ENCODE measurements at places on chromosomes 5 and 9.

DNA sequence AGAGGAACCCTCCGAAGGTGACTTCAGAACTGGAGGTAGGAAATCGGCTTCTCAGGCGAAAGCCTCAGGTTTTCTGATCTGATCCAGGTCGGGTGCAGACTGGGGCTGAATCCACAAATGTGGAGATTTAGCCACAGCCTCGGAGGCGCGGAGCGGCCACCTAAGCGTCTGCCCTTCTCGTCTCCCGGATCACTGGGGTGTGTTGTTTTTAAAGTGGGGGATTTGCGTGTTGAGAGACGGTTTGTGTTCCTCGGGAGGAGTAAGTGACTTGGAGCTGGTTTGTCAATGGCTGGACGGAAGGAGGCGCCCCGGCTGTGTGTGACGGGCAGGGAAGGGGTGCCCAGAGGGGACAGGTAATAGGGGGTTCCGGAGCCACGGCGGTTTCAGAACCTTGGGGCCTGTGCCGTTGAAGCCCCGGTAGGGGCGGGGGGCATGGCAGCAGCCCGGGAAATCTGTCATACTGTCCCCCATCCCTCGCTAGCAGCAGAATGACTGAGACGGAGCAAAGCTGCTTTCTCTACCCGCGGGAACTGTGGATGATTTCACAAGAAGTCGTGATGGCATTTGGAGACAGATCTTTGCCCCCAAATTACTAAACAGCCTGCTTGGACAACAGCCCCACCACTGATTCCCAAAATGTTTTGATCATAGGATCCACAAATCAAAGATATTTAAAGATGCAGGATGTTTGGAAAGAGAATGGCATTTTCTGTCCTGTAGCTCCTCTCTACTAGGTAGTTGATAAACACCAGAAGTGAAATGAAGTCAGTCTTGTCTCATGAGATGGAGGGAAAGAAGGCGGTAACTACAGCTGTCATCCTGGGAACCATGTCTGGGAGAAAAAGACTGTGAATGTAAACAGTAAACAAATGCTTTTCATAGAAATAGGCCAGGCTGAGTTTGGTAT lies 216.5 kb downstream of the PDZD2 start:
- no peak for DNase-seq

- no peak for DNase-seq
Measured at GRCh38 chr5:164951570-164951969, 1446.2 kb downstream of the MAT2B start.

DNA sequence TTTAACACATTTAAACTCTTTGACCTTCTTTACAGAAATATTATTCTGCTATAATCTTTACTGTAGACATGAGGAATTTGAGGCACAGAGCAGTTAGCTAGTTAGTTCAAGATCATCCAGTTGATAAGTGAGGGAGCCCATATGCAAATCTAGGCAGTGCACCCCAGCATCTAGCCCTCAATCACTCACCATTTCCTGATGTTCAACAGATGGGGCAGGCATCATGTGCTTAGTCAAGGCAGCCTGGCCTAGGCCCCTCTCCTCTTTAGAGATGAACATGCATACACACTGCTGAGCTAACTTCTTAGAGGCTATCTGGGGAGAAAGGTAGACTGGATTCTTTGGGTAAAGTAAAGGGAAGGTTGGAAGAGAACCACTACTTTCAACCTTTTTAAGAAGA lies 206.8 kb upstream of the SLC24A2 start:
- no peak for DNase-seq

GRCh38 chr5:107011605-107012004 lies 659.1 kb downstream of the EFNA5 start:
- no peak for DNase-seq

DNA sequence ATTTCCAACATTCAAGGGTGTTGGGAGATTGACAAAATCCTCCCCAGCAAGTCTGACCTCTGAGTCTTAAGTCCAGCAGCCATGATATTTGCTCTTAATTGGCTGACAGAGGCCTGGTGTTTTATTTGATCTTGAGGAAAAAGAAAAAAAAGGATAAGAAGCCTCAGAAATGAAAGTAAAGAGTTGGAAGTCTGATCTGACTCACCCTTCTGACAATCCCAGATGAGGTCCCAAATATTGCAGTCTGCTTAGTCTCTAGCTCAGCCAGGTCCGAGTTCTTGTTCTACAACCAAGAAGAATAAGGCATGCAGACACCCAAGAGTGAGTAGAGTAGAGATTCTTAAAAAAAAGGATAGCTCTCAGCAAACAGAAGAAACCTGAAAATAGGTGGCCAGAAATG lies 632.5 kb upstream of the ST8SIA4 start:
- DNase-seq, result no peak

GRCh38 chr9:111158363-111158762 lies 120.1 kb upstream of the LPAR1 start:
- DNase-seq, result no peak

DNA sequence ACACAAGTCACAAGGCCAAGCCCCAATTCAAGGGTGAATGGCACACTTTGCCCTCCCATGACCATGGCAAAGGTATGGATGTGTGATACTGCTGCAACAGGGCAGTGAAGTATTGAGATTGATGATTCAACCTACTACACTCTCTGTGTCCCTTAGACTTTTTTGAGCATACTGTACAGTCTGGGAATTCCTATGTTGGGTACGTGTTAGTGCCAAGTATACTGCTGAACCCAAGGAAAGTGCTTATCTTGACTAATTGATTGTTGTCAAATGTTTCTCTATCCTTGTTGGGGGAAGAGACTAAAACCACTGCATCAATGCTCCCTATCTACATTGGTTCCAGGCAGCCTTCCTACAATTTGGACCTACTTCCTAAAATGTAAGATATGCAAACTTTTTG lies 93.7 kb downstream of the NDFIP1 start:
- DNase-seq, result no peak

DNA sequence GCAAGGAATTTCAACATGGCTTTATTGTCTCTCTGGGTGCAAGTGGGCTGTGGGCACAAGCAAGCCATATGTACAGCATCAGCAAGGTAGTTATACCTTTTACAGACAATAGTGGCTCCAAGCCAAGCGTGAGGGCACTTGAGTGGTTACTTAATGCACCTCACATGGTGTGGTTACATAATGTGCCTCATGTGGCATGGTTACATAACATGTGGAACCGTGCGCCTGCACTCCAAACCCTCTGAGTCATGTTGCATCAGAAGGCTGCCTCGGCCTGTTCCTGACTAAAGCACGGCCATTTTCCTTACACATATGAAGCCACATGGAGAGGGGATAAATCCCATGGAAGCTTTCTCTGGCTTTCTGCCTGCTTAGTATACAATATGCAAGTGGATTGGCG lies 150.9 kb downstream of the OSTF1 start:
- no peak for DNase-seq

DNA sequence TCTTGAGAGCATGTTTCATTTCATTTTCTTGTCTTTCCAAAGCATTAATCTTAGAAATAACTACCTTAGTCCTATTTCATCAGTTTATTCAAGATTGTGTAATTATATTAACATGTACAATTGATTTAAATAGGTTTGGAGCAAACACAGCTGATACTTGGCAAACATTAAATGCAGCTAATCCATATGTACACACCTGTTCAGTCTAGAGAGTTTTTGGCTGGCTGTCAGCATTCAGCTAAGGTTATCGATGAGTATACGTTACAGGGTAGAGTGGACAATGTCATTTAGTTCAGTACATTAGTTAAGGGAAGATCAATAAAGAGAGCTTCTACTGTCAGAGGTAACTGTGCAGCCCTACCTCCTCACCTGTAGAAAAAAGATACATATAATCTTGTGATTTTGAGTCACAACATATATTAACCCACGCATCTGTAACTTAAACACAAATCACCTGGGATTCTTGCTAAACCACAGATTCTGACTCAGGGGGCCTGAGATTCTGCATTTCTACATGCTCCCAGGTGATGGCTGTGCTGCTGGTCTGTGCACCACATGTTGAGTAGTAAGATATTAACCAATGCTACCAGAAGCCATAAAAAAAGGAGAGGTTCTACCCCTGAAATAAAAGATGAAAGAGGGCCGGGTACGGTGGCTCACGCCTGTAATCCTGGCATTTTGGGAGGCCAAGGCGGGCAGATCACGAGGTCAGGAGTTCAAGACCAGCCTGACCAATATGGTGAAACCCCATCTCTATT lies 34.1 kb upstream of the PCA3 start:
- no peak for DNase-seq

GRCh38 chr5:161312882-161313281 lies 233.6 kb downstream of the GABRB2 start:
- no peak for DNase-seq

- DNase-seq, result no peak
Measured at GRCh38 chr5:149317281-149318048, 27.8 kb upstream of the GRPEL2 start.

DNA sequence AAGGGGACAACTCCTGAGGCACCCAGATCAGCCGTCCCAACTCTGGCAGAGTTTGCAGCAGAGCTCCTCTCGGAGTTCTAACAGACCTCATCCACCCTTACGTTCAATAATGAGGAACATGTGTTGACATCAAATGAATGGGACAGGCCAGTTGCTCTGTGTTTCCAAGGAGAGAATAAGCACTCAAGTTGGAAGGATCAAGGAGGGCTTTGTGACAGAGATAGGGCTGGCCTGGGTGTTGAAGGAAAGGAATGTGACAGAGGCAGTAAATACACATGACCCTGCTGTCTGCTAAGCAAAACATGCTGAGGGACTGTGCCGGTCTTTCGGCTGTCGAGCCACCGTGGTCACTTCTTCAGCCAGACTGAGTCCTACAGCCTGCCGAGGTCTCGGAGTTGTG lies 48.2 kb downstream of the GPR107 start:
- DNase-seq, result no peak

DNA sequence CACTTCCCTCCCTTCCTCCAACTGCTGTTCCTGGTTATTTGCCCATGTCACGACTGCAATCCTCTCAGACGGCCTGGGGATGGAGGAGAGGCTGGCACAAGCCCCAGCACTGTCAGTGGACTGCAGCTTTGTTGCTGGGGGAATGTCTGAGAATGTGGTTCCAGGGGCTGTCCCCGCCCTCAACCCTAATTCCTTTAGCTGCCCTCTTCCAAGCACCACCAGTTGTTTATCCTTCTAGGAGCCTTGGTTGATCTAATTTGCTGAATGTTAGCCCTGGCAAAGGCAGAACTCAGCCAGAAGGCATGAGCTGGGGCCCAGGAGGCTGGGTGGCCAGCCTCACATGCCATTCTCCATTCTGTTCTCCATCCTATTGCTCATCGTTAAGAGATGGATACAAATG lies 51.6 kb downstream of the ADAM19 start:
- no peak for DNase-seq

DNA sequence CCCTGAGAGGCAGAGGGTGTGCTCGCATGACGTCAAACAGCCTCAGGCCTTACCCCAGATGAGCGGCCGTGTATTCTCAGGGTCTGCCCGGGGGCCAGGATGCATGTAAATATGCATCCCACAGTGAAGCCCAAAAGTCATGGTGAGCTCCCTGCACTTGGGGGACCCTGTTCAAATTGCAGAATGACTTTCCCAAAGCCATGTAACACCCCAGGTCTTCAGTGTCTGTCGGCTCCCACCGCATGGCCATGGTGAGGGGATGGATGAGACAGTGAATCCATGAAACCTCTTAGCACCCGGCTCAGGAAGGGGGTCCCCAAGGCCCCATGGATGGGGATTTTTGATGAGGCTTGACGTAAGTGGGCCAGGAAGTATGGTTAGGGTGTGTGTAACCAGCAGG lies 9.3 kb upstream of the COL5A1 start:
- DNase-seq, result no peak

- no peak for DNase-seq
Measured at GRCh38 chr9:137168904-137169856, 671 bp downstream of the LRRC26 start.

DNA sequence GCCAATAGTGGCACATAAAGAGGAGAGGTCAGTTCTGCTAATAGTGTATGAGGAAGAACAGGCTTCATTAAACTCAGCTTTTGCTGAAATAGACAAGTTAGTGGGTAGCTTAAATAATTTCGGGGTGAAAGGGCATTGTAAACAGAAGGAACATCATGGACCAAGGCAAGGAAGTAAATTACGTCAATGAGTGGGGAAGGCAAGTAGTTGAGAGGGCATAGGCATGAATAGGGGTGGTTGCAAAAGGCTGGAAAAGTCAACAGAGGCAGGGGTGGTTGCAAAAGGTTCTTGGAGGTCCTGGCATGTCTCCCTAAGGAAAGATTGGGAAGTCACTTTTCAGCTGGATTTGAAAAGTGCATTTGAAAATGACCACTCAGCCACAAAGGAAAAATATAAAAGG lies 383.3 kb upstream of the RPS23 start:
- DNase-seq, result no peak

Data from NCI-H1048 (cell line).